Stimulated activated CD8-positive, alpha-beta memory T cell treated with anti-CD3 and anti-CD28 coated beads, Interleukin-2, amount 100 ng/mL, for 1 hour (primary cell): ENCODE measurements at places on chromosomes 5 and 9.

- DNase-seq = no peak
These were observed 89.5 kb upstream of the ANKRD55 start for GRCh38 chr5:56322592-56322991.

DNA sequence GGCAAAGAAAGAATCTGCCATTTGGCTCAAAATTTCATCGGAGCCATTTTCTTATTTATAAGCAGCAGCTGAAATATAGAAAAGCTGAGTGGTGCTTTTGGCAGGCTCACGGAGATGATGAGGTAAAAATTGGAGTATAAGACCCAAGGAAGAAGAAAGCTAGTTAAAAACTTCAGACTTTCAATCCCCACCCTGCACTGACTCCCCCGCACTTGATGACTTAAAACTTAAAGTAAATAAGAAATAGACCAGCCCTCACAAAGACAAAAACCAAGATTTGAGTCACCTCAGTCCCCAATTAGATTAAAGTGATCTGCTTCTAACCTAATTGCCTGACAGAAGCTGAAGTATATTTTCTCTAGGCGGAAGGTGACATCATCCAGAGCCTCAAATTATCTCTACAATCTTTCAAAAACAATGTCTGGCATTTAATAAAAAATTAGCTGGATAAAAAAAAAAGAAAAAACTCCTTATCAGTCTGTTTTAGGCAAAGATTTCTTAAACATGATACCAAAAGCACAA, 124.0 kb upstream of the PJA2 start:
- DNase-seq = no peak

DNA sequence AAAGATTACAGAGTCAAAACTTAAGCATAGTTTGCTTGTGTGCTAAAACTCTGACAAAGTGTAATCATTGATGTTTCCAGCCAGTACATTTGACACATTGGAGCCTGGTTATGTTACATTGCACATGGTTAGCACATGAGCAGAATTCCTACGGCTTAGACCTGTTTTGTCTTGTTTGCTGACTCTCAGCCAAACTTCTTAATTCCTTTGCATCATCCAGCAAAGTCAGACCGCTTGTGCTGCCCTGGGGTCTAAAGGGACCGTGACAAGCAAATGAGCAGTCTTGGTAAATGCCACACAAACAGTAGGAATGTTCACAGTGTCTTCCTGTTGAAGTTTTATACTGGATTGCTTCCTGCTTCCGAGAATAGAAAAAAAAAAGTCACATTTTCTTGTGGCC, 72.0 kb upstream of the ENTREP1 start:
- DNase-seq = no peak

DNA sequence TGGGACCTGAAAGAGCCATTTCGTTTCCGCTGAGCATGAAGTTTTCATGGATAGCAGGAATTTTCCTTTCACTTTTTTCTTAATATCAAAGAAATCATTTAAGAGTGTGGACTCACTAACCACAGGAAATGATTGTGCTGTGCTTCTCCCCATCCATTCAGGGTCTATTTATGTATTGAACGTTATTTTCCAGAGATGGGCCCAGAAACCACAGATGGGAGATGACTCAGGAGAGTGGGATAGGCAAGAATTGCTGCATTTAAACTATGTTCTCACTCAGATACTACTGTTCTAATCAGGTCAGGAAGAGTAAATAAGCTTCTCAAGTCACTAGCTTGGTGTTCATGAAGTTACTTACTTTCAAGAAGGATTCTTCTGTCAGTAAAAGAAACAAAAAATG, 763.8 kb downstream of the DTWD2 start:
- no peak for DNase-seq

DNA sequence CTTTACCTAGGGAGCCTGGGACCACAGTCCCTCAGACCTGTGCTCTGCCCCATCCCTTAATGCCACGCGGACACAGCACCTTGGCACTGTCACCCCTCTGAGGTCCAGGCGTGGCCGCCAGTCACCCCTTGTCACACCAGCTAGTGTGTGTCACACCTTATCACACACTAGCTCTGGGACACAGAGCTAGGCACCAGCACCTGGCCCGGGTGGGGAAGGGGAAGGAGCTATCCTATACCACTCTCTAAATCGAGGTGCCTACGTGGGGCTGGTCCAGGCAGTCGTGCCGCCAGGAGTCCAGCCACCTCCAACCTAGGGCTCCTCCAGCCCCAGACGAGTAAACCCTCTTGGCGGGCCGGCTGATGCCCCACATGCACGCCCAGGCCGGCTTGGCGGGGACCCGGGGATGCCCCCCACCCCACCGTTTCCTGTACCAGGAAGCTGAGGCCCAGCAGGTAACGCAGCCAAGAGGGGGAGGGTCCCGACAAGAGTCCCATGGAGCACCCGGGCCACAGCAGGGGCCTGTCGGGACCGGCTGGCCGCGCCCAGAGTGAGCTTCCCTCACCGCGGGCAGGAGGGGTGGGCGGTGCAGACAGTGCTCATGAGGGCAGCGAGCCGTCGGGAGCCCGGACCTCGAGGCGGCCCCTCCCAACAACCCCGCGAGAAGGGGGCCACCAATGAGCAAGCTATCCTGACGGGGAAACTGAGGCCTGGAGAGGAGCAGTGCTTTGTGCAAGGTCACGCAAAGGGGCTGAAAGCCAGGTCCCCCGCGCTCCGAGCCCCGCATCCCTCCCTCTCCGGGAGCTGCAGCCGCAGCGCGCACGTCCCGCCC, 550 bp downstream of the CORO2A start:
- DNase-seq = no peak

GRCh38 chr5:66527478-66528035, 68.6 kb upstream of the MAST4 start:
- no peak for DNase-seq

- DNase-seq = no peak
These were observed 225.3 kb downstream of the MCTP1 start for GRCh38 chr5:95059636-95060035.

GRCh38 chr9:86690034-86690433, 257.3 kb downstream of the GAS1 start:
- DNase-seq = no peak

DNA sequence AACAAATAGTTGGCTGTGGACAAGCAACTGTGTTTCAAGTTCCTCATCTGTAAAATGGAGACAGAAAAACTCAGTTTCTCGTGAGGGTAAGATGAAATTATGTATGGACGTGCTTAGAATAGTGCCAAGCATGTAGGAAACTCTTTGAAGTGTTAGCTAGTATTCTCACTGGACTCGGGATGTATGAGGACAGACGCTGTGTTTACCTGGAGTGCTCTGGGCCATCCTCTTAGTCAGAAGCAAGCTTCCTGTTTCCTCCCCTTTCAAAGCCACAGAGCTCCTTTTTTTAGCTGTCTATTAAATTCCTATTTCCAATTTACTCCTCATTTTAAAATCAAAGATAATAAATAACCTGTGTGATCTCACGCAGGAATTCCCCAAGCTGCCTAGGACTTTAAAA, 23.8 kb upstream of the IQGAP2 start:
- no peak for DNase-seq

GRCh38 chr5:168179192-168179593, 112.3 kb upstream of the WWC1 start:
- no peak for DNase-seq

DNA sequence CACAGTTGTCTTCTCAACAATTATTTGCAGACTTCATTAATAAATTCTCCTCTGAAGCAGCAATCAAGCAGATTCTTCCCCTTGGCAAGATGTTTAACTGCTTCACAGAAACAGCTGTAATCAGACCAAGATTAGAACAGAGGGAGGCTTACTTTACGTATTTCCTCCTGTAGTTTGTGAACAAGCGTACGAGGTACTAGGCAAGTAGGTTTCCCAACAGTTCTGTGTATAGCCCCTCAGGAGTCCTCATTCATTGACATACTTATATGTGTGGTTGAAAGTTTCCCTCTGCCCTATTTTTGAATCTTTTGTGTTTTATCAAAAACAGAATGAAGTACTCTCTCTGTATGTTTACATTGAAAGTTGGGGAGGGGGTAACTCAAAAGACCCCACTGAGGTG, 128.0 kb downstream of the SPATA31D1 start:
- no peak for DNase-seq

GRCh38 chr5:96816411-96816939, 8.7 kb upstream of the ERAP1 start:
- DNase-seq = peak; percentile 24

DNA sequence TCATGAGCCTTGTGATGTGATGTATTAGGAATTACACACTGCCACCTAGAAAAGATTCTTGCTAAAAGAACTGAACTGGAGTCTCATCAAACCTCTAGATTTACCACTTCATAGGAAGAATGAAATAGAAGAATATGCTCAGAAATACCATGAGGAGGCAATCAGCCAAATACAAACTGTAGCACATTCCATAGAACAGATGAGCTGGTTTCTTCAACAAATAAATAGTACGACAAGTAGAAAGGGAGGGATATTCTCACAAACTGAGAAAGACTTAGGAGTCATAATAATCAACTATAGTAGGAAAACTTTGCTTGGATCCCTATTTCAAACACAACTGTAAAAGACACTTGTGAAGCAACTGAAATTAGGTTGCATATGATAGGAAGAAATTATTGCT, 15.4 kb downstream of the PLGRKT start:
- no peak for DNase-seq

GRCh38 chr5:43106290-43106638, 14.4 kb upstream of the ZNF131 start:
- DNase-seq = no peak

DNA sequence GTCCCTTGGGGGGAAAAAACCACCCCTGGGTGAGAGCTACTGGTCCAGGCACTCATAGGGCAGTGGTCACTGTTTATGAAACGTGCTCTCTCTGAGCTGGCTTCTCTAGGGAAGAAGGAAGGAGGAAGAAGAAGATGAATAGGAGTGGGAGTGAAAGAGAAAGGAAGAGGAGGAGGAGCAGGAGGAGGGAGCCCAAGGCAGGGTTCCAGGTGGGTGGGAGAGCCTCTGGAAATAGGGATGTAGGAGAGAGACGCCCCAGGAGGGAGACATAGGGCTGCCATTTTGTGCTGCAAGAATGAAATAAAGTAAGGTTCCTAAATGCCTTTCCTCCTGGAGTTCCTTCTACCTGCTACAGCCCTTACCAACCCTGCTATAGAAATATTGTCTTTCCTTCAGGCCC, 65.7 kb downstream of the PCDH1 start:
- DNase-seq = no peak

DNA sequence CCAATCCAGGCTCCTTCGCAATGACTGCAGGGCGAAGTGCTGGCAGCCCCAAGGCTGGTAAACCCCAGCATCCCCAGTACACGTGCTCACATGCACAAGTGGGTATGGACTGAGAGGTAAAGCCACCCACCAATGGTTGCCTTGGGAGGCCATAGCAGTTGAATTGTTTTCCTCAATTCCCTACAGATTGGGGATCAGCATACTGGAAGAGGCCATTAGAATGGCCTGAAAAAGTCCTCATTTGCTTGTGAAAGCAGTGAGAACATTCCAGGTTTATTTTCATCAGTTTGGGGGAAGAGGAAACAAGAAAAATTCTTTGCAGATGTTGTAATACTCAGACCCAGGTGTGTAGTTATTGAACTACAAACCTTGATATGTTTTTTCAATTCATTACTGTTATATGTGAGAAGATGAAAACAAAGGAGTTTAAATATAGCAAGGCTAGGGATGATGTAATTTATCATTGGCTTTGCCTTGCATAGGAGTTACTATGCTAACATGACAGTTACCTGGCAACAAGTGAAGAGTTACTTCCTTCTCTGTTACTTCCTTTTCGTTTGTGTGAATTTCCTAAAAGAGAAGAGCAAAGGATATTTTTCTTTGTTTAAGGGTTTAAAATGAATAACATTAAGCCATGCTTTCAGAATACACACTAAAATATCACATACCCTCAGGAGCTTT, 36.4 kb downstream of the MTMR12 start:
- no peak for DNase-seq

GRCh38 chr9:120894321-120895148, 17.5 kb upstream of the PHF19 start:
- no peak for DNase-seq

DNA sequence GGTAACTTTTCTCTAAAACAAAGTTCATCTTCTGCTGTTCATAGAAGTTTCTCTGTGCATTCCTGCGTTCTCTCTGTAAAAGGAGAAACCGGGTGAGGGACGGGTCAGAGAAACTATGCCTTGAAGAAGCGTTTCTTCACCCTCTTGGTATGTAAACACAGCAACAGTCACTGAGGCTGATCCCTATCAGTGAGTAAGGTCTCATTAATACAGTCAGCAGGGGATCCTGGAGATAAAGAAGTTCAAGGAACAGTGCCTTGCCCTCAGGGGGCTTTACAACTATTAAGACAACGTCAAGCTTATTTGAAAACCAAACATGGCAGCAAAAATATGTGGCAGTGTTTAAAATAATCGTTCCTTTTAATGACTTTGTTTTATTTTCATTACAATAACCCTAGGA, 202.9 kb upstream of the IL12B start:
- DNase-seq = no peak

DNA sequence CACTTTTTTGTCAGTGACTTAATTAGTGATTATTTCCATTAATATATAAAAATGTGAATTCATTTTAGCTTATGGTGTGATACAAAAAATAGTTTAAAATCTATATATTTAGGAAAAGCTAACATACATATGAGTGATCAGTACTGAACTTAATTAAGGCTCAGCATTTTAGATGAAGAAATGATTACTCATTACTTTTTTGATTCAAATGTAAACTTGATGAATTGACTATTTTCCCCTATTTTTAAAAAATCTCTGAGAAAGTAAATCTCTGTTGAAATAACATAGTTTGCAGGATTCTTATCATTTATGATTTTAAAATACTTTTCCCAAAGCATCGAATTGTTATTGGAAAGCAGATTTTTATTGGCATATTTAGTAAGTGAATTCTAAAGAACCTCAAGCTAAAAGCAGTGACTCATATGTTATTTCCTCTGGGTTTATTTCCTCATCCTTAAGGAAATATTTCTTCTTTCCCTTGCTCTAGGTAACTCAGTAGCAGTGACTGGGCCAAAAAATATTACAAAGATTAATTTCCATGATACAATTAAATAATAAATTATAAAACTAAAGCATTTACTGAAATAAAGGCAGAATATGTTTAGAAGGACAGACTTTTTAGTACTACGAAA, 290.6 kb downstream of the FER start:
- DNase-seq = no peak

- no peak for DNase-seq
These were observed 4.6 kb upstream of the FCN1 start for GRCh38 chr9:134922066-134922931.

GRCh38 chr5:99061299-99061698, 132.5 kb upstream of the CHD1 start:
- DNase-seq = no peak

GRCh38 chr9:95409650-95410426, 92.3 kb upstream of the FANCC start:
- DNase-seq = no peak

GRCh38 chr9:10925896-10926295, 313.1 kb upstream of the PTPRD start:
- DNase-seq = no peak

DNA sequence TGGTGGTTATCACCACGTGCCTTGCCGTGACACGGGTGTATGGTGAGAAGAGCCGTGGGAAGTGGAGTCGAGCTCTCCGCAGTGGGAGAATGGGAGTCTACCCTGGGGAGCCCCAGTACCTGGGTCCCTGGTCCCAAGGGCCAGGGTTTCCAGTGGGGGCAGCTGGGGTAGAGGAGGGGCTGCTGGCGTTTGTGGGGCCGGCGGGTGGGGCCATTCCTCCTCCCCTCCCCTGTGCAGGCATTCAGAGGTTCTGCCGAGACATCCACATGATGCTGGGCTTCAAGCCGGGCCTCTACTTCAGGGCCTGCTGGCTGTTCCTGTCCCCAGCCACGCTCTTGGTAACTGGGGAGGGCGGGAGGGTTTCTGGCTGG, 14.7 kb downstream of the SLC6A7 start:
- DNase-seq = no peak

- no peak for DNase-seq
These were observed 201.5 kb downstream of the FRMD3 start for GRCh38 chr9:83336706-83337105.

GRCh38 chr5:163269624-163270023, 167.8 kb upstream of the CCNG1 start:
- DNase-seq = no peak
